ENCODE measurements at places on chromosomes 6 and 20.

DNA sequence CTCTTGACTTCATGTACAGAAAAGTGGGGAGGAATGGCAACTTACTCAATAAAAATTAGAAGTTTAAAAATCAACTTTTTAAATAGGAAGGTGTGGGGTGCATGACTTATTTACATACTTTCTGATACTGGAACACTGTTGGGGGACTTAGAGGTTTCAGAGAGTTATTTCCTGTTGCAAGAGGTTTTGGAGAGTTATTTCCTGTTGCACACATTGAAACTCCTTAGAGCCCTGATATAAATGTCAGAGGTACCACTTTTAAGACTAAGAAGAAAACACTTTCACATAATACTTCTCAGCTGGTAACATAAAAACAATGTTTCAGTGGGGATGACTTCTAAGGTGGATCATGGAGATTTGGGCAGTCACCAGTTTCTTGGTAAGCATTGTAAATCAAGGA, 579.9 kb downstream of the MMUT start:
- no peak for DNase-seq

- no peak for DNase-seq
These were observed 119.7 kb downstream of the ADGRB3 start for GRCh38 chr6:68754681-68755213.

DNA sequence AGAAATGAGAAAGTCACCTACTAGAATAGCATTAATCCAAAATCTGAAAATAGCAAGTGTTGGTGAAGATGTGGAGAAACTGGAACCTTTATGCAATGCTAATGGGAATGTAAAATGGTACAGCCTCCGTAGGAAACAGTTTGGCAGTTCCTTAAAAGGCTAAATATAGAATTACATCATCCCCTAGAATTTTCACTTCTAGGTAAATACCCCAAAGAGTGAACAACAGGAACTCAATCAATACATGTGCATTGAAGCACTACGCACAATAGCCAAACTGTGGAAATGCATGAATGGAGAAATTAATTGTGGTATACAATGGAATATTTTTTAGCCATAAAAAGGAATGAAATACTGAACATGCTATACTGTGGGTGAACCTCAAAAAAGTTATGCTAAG, 982.0 kb upstream of the FLRT3 start:
- no peak for DNase-seq

GRCh38 chr20:58328836-58329235, 19.3 kb downstream of the RAB22A start:
- no peak for DNase-seq

DNA sequence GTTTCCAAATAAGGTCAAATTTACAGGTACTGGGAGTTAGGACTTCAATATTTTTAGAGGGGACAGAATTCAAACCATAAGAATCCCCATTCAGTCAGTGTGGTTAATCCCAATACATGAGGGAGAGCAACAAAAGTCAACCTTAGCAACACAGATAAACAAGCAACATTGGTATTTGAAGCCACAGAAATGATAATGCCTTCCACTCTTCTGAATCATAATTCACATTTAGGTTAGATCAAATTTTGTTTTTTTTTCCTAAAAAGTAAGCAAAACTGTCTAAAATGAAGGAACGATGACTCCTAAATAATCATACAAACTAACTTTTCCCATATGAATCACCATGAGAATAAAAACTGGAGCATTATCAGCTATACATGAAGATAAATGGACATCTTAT, 246.0 kb upstream of the TENT5A start:
- DNase-seq, result no peak

DNA sequence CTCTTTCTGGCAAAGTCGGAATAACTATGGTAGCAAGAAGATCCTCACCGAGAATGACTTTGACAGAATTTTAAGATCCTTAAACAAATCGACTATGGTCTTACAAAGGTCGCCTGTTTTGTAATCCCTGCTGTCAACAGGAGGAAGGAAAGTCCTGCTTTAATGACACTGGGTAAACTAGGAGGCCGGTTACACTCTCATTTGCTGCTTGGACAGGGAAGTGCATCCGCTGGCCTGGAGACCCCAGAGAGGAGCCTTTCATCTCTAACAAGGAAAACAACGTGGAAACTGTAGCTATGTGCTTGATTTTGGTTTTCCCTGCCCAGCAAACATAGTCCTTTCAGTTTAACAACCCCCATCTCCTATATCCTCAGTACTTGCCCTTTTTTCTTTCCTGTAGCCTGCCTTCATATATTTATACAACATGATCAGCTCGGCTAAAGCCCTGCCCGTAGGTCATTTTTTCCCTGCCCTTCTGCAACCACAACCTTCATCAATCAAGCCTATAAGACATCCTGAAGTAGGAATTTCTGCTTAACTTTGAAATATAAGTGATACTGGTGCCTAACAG, 97.2 kb upstream of the RIN2 start:
- DNase-seq, result no peak

- DNase-seq, result peak; percentile 35
These were observed 213.7 kb downstream of the SYNE1 start for GRCh38 chr6:152423216-152424103.

- no peak for DNase-seq
These were observed 13.1 kb upstream of the PEX7 start for GRCh38 chr6:136809091-136809860.

GRCh38 chr6:136226674-136227377, 23.3 kb downstream of the MTFR2 start:
- DNase-seq, result no peak

DNA sequence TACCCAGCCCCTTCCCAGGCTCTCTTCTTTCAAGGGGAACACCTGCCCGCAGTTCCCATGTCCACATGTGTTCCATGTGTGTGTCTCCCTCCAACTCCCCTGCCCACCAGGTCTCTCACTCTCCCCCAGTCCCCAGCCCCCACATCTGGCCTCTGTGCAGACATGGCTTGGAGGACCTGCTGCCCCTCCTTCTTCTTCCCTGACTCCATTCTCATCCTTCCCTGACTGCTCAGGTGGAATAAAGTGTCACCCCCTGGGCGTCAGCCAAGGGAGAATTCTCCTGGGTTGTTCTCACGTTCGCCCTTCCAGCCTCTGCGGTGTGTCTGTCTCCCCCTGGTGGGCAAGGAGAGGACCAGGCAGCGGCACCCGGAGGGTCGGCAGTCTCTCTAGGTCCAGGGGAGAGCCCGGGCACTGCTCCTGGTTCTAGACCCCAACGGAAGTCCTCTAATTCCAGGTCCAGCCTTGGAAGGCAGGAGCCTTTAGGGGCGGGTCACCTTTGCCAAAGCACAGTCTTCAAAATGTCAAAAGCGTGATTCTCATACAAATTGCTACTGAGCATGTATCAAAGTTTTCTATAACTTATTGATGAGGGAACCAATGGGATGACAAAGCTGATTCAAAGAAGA, 50.5 kb downstream of the EBF4 start:
- peak; percentile 85 for DNase-seq

DNA sequence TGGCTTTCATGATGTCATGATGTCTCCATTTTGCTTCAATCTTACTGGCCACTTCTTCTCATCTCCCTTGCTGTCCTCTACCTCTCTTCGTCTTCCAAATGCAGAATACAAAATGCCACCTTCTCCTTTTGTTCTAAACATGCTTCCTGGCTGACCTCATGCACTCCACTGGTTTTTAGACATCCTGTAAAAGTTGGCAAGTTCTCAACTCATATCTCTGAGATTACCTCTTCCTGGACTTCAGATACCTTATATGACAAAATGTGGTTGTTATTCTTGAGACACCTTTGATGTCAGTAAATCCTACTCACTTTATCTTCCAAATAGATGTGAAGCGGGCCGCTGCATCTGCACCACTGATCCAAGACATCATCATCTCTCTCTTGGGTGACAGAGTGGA, 212.7 kb upstream of the FOXA2 start:
- DNase-seq, result no peak

DNA sequence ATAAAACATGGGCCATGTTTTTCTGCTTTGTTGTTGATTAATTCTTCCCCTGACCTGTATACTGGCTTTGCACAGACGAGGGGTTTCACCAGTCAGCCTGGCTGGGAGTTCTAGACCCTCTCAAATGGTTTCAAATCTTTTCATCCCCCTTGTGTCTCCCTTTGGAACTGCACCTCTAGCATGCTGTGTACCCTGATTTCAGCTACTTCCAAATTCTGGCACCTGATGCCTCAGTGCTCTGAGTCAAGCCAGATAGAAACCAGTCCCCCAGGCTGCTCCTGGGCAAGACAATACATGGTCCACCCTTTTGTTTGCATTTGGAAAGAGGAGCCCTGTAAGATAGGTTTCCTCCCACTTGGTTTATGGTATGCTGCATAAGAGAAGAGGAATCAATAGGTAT, 290.2 kb downstream of the BTBD3 start:
- peak; percentile 73 for DNase-seq

GRCh38 chr6:146985111-146985510, 219.1 kb upstream of the STXBP5 start:
- peak; percentile 79 for DNase-seq

Measured in DMS53 (cell line).